GM12892 (cell line): ENCODE measurements at places on chromosomes 7 and 10.

GRCh38 chr7:155203059-155203881 is 94.4 kb upstream of the INSIG1 start:
- no peak for DNase-seq

GRCh38 chr7:23590529-23590928 is 6.7 kb upstream of the CCDC126 start:
- no peak for DNase-seq

DNA sequence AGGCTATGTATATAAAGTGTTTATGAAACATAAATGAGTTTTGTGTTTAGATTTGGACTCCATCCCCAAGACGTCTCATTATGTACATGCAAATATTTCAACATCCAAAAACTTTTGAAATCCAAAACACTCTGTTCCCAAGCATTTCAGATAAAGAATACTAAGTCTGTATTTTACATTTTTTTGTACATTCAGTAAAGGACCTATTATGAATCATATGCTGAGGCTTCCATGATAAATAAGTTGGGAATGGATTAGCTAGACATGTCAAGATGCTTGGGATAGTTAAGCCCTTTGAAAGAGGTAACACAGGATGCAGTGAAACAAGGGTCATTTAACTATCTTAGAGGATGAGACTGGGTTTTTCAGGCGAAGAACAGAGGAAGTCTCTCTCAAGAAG is 262.9 kb downstream of the SNX13 start:
- DNase-seq, result no peak

DNA sequence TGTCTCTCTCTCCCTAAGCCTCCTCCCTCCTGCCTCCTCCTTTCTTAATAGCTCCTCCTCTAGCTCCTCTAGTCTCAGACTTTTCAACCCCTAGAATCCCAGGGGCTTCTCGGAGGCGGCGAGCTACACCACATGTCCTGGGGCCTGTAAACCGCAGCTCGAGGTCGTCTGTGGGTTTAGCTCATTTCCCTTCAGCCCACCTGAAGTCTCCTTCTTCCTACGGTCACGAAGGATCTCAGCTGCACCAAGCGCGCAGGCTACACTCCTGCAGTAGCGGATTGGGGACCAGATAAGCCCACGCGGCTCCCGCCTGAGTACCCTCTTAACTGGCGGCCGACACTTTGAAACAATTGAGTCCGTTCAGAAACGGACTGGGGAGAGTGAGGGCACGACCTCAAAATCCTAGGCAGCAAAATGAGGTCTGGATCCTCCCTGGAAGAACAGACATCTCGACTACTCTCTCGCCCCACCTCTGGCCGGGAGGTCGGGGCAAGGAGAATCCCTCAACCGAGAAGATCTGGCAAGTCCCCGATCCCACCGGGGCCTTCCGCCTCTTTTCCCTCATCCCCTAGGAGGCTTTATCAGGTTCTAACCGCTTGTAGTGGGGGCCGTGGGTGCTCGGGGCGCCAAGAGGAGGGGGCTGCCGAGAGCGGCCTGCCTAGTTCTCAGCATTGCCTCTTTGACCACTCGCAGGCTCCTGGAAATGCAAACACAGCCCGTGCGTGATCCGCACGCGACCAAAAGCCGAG is 1.3 kb upstream of the SORCS3 start:
- no peak for DNase-seq
